IMR-90 (cell line): ENCODE measurements at places on chromosomes 6 and 20. TPM values are rescaled to one million over a fixed set of nuclear protein-coding genes. Genes with fewer than 3 reads are reported as not detected.

DNA sequence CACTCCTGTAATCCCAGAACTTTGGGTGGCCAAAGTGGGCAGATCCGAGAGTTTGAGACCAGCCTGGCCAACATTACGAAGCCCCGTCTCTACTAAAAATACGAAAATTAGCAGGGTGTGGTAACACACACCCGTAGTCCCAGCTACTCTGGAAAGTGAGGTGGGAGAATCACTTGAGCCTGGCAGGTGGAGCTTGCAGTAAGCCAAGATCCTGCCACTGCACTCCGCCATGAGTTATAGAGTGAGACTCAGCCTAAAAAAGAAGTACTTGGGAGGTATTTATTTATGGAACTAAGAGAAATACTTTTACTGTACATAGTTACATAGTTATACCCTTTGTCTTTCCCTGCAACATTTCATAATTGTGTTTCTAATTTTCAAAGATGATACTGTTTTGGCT is 67.8 kb downstream of the SMAP1 start:
- no peak overlapping the region for H3K4me3 ChIP-seq
- H3K36me3 ChIP-seq = no peaks in the 10 kb centered on the region; the same call in 1 of the 2 replicates
- H3K27ac ChIP-seq = no peak overlapping the region
- no peak for DNase-seq
- no peaks in the 10 kb centered on the region for H3K4me1 ChIP-seq

DNA sequence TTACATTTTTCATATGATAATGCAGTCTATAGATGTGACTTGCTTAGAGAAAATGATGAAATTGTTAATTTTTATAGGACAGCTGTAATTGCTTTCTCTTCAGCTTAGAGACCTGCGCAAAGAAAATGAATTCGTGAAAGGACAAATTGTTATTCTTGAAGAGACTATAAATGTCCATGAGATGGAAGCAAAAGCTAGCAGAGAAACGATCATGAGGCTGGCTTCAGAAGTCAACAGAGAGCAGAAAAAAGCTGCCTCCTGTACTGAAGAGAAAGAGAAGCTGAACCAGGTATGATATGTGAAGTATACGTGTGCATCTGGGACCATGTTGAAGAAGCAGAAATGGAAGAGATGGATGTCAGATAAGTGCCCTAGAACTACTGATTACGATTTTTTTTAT is 54.4 kb downstream of the CCDC170 start:
- no peaks in the 10 kb centered on the region for H3K4me1 ChIP-seq
- H3K27ac ChIP-seq = no peak overlapping the region
- no peaks in the 10 kb centered on the region for H3K36me3 ChIP-seq
- H3K4me3 ChIP-seq = no peak overlapping the region
- H3K27me3 ChIP-seq = no peaks in the 10 kb centered on the region

GRCh38 chr6:11164717-11165646 is 53.5 kb upstream of the ERVFRD-1 start:
- H3K4me1 ChIP-seq = peaks cover 6% of the 10 kb centered on the region
- no peak overlapping the region for H3K27ac ChIP-seq
- no peaks in the 10 kb centered on the region for H3K27me3 ChIP-seq
- no peak overlapping the region for H3K4me3 ChIP-seq
- no peaks in the 10 kb centered on the region for H3K36me3 ChIP-seq

GRCh38 chr6:163937071-163937470 is 522.6 kb downstream of the QKI start:
- H3K4me1 ChIP-seq = peaks cover 9% of the 10 kb centered on the region; the same call in 1 of the 2 replicates
- no peak overlapping the region for H3K4me3 ChIP-seq
- H3K36me3 ChIP-seq = no peaks in the 10 kb centered on the region
- H3K27me3 ChIP-seq = no peaks in the 10 kb centered on the region; the same call in 1 of the 2 replicates
- H3K27ac ChIP-seq = no peak overlapping the region
- DNase-seq = no peak

GRCh38 chr6:33740204-33740608 is 6.5 kb downstream of the IP6K3 start:
- no peak overlapping the region for H3K27ac ChIP-seq
- peaks cover 4% of the 10 kb centered on the region; the same call in 1 of the 2 replicates for H3K4me1 ChIP-seq
- H3K4me3 ChIP-seq = no peak overlapping the region
- no peaks in the 10 kb centered on the region for H3K36me3 ChIP-seq

- H3K4me3 ChIP-seq = no peak overlapping the region
- H3K27ac ChIP-seq = no peak overlapping the region
- H3K27me3 ChIP-seq = no peaks in the 10 kb centered on the region
- no peak for DNase-seq
Observed at GRCh38 chr6:47741807-47742206, 40.0 kb upstream of the OPN5 start.

- no peak overlapping the region for H3K4me3 ChIP-seq
- H3K4me1 ChIP-seq = peaks cover 5% of the 10 kb centered on the region; the same call in 1 of the 2 replicates
- H3K27me3 ChIP-seq = peaks cover 22% of the 10 kb centered on the region
- no peak overlapping the region for H3K27ac ChIP-seq
Observed at GRCh38 chr20:48826069-48826468, 1.7 kb downstream of the PREX1 start.

GRCh38 chr6:154703124-154703523 is 30.1 kb upstream of the SCAF8 start:
- no peak overlapping the region for H3K27ac ChIP-seq
- H3K4me1 ChIP-seq = no peaks in the 10 kb centered on the region
- no peak overlapping the region for H3K4me3 ChIP-seq
- no peak for DNase-seq
- no peaks in the 10 kb centered on the region for H3K36me3 ChIP-seq

GRCh38 chr6:90650041-90650940 is 63.4 kb upstream of the MAP3K7 start:
- H3K36me3 ChIP-seq = no peaks in the 10 kb centered on the region
- H3K27me3 ChIP-seq = no peaks in the 10 kb centered on the region
- H3K4me3 ChIP-seq = no peak overlapping the region
- no peak for DNase-seq
- no peak overlapping the region for H3K27ac ChIP-seq
- no peaks in the 10 kb centered on the region for H3K4me1 ChIP-seq

DNA sequence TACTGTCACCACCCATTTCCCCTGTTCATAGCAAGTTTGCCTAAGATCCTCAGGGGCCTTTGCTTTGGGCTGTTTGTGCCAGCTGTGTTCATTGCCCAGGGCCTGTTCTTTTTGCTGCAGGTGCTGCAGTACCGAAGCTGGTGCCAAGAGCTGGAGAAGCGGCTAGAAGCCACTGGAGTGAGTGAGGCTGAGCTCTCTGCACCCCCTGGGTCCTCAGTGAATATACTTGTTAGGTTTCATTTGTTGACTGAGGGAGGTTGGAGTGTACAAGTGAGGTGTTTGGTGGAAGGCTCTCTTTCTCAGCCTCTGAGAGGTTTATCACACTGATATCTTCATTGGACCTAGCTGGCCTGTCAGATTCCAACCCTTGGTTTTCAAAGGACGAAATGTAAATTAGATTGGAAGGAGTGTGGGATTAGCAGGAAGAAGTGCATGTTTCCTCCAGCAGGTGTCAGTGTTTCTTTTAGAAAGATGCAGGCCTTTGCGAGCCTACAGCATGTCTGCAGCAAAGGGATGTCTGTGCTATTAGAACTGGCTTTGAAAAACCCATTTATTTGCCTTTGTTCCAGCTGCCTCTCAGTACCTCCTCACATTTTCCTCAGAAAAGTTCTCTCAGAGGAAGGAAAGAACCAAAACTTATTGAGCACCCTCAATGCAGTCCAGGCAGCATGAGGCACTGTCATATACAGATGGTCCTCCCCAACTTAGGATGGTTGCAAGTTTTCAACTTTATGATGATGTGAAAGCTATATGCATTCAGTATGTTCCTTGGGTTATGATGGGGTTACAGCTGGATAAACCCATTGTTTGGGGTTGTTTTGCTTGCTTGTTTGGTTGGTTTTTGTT is 8.3 kb downstream of the CEP250 start:
- DNase-seq = peak; percentile 71
- H3K27ac ChIP-seq = no peak overlapping the region
- no peak overlapping the region for H3K4me3 ChIP-seq
- H3K27me3 ChIP-seq = no peaks in the 10 kb centered on the region

DNA sequence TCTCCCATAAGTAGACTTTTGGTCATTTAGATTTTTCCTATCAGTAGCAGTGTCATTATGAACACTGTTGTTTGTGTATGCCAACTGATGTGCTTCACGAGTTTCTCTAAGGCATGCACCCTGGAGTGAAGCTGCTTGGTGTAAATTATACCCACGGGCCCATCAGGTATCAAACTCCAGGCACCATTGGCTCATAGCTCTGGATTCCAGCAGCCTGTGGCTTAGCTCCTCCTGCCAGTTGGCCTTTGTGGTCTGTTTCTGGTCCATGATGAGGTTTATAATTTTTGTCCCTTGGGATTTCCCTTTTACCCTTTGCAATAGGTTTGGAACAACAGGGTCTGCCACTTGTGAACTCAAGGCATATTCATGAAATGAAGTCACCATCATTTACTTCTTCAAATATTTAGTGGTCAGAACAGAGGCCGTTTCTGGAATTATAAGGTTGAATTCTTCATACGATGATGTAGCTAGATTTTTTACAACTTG is 350.5 kb downstream of the PRL start:
- DNase-seq = peak; percentile 98
- H3K36me3 ChIP-seq = no peaks in the 10 kb centered on the region
- peaks cover 19% of the 10 kb centered on the region for H3K4me1 ChIP-seq
- peak overlapping the region; percentile 70 for H3K27ac ChIP-seq
- no peak overlapping the region for H3K4me3 ChIP-seq

- DNase-seq = no peak
- no peaks in the 10 kb centered on the region for H3K36me3 ChIP-seq
- H3K27me3 ChIP-seq = no peaks in the 10 kb centered on the region
- H3K4me1 ChIP-seq = no peaks in the 10 kb centered on the region
- no peak overlapping the region for H3K27ac ChIP-seq
Observed at GRCh38 chr6:66357781-66358180, 650.8 kb upstream of the EYS start.

- H3K27ac ChIP-seq = no peak overlapping the region
- DNase-seq = peak; percentile 74
- no peaks in the 10 kb centered on the region for H3K27me3 ChIP-seq
- H3K4me1 ChIP-seq = no peaks in the 10 kb centered on the region; the same call in 1 of the 2 replicates
- H3K4me3 ChIP-seq = no peak overlapping the region
Observed at GRCh38 chr6:116287689-116288282, 8.1 kb upstream of the TSPYL1 start.

DNA sequence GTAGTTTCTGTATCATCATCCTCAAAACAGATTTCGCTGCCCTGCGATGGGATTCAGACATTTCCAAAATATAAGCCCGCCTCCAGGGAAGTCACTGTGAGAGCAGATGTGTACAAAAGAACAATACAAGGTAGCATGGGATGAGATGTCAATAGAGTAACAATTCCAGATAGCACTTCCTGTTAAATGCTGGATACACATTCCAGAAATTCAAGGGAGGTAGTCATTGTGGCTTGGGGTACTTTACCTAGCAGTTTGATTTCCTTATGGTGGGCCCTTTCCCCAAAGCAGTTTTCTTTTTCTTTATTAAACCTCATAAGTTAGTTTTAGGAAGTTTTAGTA is 2.5 kb downstream of the RNF217 start:
- peaks cover 6% of the 10 kb centered on the region for H3K36me3 ChIP-seq
- DNase-seq = no peak

DNA sequence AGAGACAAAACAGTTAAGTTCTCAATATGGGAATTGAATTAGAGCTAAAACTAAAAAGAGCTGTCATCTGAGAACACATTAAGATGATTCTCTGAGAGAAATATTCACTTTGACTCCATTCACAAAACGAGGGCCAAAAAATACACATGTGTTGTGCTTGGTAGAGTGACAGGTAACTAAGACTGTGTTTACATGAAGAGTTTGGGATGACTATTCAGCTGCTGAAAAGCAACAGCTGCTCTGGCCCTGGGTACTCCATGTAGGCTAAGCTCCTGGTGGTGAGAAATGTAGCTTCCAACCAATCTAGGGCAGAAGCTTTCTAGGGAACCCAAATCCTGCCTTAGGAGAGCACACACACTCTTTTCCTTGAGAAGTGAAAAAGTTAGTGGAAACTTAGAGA is 184.5 kb downstream of the COL21A1 start:
- peak; percentile 0 for DNase-seq
- no peaks in the 10 kb centered on the region for H3K4me1 ChIP-seq
- 0 out of 2 replicates have a peak, but pooled peaks cover 3% of the 10 kb centered on the region for H3K27me3 ChIP-seq
- no peak overlapping the region for H3K27ac ChIP-seq

GRCh38 chr20:53565254-53565653 is 28.4 kb downstream of the ZNF217 start:
- DNase-seq = no peak
- peaks cover 27% of the 10 kb centered on the region for H3K36me3 ChIP-seq
- no peaks in the 10 kb centered on the region for H3K4me1 ChIP-seq
- no peaks in the 10 kb centered on the region for H3K27me3 ChIP-seq
- no peak overlapping the region for H3K27ac ChIP-seq

GSTA2 gene
- not detected in 2 replicates for total RNA-seq

MYBL2 gene
- 21.7 and 23.1 TPM in 2 replicates for total RNA-seq

TMEM217 gene
- total RNA-seq = 1.4 TPM in 2 replicates

HAO1 gene
- not detected in 2 replicates for total RNA-seq

ZBTB2 gene
- 11.7 and 11.8 TPM in 2 replicates for total RNA-seq

CALHM5 gene
- total RNA-seq = 10.6 and 10.8 TPM in 2 replicates

EDEM2 gene
- 22.5 and 27.4 TPM in 2 replicates for total RNA-seq

PCSK2 gene
- total RNA-seq = not detected in 2 replicates

EFCAB8 gene
- total RNA-seq = not detected in 2 replicates
